Natural killer cell treated with Interleukin-12 subunit alpha and Interleukin-12 subunit beta and Interleukin-15 and Interleukin-18, amount 100 ng/mL, for 72 hours (primary cell): ENCODE measurements at places on chromosomes 11 and 22.
A peak's percentile ranks its signal among the peaks of the same experiment; 100 is the strongest.

- no peaks in the 10 kb centered on the region for H3K27me3 ChIP-seq
- H3K27ac ChIP-seq, result no peak overlapping the region
- H3K4me1 ChIP-seq, result peaks cover 9% of the 10 kb centered on the region
- no peak overlapping the region for H3K4me3 ChIP-seq
- no peaks in the 10 kb centered on the region for H3K36me3 ChIP-seq
- DNase-seq, result no peak
Observed at GRCh38 chr22:39070186-39070585, 6.9 kb upstream of the APOBEC3G start.

DNA sequence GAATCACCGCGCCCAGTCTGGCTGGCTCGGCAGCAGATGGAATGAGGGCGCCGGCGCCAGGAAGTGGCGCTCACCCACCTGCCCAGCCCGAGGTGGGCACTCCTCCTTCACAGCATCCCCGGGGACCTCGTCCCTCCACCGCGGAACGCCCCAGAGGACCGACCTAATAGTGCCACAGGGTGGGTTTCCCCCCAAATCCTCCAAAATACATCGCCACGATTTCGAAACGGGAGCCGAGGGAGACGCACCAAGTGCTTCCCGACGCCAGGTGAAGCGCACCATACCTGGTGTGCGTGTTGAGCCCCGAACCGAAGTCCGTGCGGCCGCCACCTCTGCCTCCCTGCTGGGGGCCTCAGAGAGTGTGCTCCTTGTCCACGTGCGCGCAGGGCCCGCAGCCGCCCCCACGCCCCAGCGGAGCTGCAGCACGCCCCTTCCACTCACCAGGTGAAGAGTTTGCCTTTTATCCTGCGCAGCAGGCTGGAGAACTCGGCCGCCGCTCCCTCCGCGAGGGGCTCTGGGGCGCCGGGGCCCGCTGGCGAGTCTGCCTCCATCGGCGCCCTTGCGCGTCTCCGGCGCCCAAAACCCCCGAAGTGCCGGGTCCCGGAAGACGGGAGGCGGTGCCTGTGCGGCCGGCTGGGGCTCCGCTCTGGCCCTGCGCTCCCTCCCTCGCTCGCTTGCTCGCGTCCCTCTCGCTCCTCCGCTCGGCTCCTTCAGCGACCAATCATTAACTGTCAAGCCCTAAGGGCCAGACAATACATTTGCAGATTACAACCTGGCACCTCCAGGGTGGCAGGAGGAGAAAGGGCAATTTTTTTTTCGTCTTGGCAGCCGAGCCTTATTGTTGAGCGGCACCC lies at the start of gene SLC35F2:
SLC35F2 (minus strand) TSS at position 571 of the 854 bp plus-strand sequence; CDS start at position 551, 20 bp downstream.
- peaks cover 25% of the 10 kb centered on the region for H3K4me1 ChIP-seq
- no peaks in the 10 kb centered on the region for H3K36me3 ChIP-seq
- H3K4me3 ChIP-seq, result peak within 1 kb of the TSS; percentile 96
- H3K27ac ChIP-seq, result peak within 1 kb of the TSS; percentile 61

DNA sequence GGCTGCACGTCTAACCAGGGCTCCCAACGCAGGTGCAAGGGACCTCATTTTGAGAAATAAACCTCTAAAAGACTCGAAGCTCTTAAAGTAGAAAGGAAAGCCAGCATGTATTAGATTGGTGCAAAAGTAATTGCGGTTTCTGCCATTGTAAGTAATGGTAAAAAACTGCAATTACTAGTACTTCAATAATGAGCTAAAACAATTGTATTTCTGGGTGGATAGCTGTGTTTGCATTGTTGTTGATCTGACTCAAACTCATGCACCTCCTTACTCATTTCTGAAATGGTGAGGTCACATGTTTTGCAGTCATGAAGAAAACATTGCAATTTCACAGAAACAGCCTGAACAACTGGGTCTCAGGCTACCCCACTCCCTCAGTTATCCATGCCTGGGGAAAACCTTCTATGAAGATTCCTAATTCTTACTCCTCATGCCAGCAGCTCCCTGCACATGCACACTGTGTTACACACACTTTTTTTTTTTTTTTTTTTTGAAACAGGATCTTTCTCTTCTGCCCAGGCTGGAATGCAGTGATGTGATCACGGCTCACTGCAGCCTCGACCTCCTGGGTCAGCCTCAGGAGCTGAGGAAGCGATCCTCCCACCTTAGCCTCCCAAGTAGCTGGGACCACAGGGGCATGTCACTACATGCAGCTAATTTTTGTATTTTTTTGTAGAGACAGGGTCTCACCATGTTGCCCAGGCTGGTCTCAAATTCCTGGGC lies 24.6 kb downstream of the VWCE start:
- H3K36me3 ChIP-seq, result no peaks in the 10 kb centered on the region
- no peaks in the 10 kb centered on the region for H3K4me1 ChIP-seq
- no peak for DNase-seq
- no peak overlapping the region for H3K4me3 ChIP-seq
- no peak overlapping the region for H3K27ac ChIP-seq

DNA sequence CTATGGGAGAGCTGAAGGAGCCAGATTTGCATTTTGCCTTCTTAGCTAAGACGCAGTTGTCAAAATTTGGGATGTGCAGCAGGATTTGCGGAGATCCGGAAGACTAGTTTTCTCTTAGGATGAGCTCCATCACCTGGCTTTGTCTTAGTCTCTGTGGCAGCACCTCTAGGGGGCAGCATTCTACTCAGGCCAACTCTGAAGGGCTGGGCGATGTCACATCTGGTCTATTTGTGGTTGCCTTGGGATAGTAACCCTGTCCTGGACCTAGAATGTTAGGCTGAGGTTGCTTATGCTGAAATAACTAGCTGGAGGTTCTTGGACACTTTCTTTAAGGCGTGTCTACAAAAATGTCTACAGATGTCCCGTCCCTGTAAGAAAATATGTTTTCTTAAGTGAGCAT lies 116.2 kb downstream of the FAT3 start:
- no peak overlapping the region for H3K27ac ChIP-seq
- H3K4me1 ChIP-seq, result no peaks in the 10 kb centered on the region
- no peak for DNase-seq
- H3K4me3 ChIP-seq, result no peak overlapping the region
- no peaks in the 10 kb centered on the region for H3K27me3 ChIP-seq
- H3K36me3 ChIP-seq, result no peaks in the 10 kb centered on the region

DNA sequence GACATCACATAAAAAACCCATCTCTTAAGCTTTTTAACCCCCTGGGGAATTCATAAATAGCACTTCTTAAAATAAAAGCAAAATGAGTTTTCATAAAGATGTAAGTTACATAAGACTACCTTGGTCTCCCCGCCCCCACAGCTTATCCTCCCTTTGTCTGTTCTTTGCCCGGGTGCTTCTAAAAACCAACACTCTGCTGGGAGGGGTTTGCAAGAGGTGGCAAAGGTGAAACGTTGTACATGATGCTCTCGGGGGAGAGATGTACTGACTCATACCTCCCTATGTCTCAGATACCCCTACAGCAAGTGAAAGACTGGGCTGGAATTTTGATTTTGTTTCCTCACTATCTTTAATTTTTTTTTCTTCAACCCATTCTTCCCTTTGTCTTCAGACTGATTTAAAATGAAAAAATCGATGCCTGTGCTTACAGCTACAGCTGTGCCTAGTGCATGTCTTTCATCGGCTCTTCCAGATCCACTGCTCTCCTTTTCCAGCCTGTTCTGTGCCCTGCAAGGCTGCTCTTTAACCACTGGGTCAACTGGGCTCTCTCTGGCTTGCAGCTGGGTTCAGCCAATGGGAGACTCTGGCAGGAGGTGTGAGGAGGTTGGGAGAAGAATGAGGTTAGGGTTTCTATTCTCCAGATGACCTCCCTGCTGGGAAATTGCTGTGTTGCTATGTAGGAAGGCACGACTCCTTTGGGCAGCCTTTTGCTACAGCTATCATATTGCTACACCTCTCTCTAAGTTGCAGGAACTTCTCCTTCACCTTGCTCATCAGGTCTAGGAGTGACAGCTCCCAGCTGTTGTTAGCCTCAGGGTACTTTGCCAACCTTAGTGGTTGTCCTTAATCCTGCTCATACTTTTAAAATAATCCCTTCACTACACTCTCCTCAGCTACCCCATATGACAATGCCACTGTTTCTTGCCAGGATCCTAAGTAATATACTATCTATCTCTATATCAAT lies 266.5 kb downstream of the TENM4 start:
- H3K27ac ChIP-seq, result no peak overlapping the region
- no peaks in the 10 kb centered on the region for H3K4me1 ChIP-seq
- peaks cover 3% of the 10 kb centered on the region for H3K27me3 ChIP-seq
- no peak for DNase-seq
- H3K36me3 ChIP-seq, result no peaks in the 10 kb centered on the region

DNA sequence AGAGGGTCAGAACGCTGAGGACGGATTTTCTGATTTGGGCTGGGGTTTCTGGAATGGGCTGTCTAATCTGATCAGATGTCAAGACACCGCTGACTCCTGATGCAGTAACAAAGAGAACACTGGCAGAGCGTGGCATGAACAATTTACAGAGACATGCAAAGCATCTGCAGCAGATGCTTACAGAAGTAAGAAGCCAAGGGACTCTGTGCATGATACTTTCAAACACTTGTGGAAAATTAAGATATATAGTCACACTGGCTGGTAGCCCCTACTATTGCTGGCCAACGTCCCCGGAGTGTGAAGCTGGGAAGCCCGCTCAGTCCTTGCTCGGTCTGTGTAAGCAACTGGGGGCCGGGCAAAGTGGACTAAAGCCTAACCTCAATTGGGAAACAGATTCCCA lies 903.7 kb downstream of the BRD1 start:
- DNase-seq, result no peak
- no peak overlapping the region for H3K27ac ChIP-seq
- no peaks in the 10 kb centered on the region for H3K36me3 ChIP-seq
- H3K27me3 ChIP-seq, result peaks cover 15% of the 10 kb centered on the region
- H3K4me1 ChIP-seq, result no peaks in the 10 kb centered on the region

DNA sequence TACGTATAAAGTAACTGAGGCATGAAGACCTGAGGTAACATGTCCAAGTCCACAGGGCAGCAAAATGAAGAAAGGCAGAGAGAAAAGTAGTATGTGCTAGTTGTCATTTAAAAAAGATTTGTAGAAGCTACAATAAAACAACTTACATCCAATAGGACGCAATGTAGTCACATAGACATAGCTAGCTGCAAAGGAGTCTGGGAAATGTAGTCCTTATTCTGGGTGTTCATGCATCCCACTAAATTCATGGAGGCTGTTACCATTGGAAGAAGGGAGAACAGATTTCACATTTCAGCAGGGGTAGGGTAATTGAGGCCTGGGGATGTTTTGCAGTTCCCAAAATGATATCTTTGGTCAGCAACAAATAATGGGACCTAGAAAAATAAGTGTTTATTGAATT lies 571.4 kb downstream of the MIAT start:
- H3K27me3 ChIP-seq, result peaks cover 40% of the 10 kb centered on the region
- no peaks in the 10 kb centered on the region for H3K4me1 ChIP-seq
- H3K36me3 ChIP-seq, result no peaks in the 10 kb centered on the region
- H3K4me3 ChIP-seq, result no peak overlapping the region
- no peak for DNase-seq
- H3K27ac ChIP-seq, result no peak overlapping the region

DNA sequence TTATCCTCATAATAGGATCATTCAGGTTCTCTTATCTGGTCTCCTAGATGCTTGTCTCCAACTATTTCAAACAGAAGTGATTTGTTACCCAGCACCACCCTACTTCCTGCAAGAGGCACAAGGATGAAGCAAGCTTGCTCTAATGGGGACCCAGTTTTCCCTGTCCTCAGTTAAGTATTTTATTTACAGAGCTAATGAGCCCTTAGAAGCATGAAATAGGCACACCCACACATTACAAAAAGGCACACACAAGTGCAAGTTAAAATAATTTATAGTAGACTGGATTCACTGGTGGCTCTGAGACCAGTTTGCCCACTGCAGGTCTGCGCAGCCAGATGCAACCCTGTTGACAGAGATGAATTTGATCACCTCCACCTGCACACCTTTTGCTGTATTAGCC lies 167.5 kb downstream of the KIRREL3 start:
- H3K4me1 ChIP-seq, result no peaks in the 10 kb centered on the region
- no peak for DNase-seq
- no peak overlapping the region for H3K27ac ChIP-seq

GRCh38 chr22:48506506-48507145 lies 1321.0 kb downstream of the BRD1 start:
- DNase-seq, result no peak
- no peaks in the 10 kb centered on the region for H3K4me1 ChIP-seq
- no peak overlapping the region for H3K27ac ChIP-seq
- no peak overlapping the region for H3K4me3 ChIP-seq
- H3K27me3 ChIP-seq, result no peaks in the 10 kb centered on the region

DNA sequence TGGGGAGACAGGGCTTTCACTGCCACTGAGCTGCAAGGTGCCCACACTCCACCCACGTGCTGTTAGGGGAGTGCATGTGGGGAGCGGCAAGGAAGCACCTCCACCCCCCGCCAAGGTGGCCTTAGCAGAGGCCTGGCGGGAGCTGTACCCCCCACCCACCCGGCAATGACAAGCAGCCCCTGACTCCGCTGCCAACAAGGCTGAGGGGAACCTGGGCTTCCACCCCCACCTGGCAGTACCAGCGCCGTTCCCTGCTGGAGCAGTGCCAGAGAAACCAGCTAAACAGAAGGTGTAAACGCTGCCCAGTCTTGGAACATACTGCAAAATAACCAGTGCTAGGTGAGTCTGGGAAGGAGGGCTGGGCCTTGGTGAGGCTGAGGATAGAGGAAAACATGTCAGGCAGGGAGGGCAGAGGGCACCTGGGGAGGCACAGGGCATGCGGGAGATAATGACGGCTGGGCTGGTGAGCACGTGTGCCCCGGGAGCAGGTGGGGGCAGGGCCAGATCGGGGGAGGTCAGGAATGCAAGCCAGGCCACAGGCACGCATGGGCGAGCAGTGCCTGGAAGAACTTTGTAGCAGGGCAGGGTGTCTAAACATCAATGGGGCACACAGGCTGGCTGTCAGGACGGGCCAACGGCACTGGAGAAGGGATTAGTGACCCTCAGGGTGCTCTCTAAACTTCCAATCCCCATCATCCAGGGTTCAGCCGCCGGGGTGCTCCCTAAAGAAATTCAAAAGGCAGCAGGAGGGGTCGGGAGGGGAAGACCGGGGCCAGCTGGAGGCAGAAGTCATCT lies 6.6 kb downstream of the CERK start:
- peak; percentile 47 for DNase-seq
- no peaks in the 10 kb centered on the region for H3K36me3 ChIP-seq
- H3K4me3 ChIP-seq, result no peak overlapping the region
- H3K27ac ChIP-seq, result peak overlapping the region; percentile 32
- H3K4me1 ChIP-seq, result peaks cover 41% of the 10 kb centered on the region

DNA sequence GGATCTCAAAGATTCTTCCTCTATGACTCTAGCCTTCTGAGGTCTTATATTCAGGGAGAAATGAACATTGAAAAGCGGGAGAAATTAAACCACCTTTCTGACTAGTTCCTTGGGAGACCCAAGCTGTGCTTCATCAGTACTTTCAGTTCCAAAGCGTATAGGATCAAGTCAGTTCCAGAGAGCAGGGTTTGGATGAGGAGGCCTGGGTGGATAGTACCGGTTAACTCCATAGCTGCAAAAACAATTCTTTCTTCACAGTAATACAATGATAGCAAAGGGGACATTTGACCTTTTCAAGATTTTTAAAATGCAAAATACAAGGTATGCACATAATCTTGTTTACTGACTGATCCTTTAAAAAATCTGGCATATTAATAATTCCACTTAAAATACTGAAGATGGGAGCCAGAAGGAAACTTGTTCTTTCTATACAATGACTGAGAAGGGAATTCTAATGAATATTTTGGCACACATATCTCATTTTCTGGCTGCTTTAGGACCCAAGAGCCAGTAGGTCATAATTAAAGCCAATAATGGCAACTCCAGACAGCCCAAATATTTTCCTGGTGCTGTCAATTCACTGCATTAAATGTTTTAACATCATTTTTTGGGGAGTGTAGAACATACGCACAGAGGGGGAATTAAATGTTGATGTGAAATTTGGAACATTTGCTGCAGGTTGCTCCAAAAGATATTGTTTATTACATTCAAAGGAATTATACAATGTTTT lies 16.0 kb downstream of the ADM start:
- DNase-seq, result no peak
- no peak overlapping the region for H3K4me3 ChIP-seq
- H3K27ac ChIP-seq, result no peak overlapping the region
- H3K27me3 ChIP-seq, result peaks cover 19% of the 10 kb centered on the region
- H3K4me1 ChIP-seq, result no peaks in the 10 kb centered on the region
